ENCODE measurements at places on chromosomes 3 and 15.

GRCh38 chr15:43879386-43880355 lies 52.9 kb downstream of the WDR76 start:
- no peak for DNase-seq

GRCh38 chr3:181724192-181724965 lies 12.7 kb downstream of the SOX2 start:
- no peak for DNase-seq

DNA sequence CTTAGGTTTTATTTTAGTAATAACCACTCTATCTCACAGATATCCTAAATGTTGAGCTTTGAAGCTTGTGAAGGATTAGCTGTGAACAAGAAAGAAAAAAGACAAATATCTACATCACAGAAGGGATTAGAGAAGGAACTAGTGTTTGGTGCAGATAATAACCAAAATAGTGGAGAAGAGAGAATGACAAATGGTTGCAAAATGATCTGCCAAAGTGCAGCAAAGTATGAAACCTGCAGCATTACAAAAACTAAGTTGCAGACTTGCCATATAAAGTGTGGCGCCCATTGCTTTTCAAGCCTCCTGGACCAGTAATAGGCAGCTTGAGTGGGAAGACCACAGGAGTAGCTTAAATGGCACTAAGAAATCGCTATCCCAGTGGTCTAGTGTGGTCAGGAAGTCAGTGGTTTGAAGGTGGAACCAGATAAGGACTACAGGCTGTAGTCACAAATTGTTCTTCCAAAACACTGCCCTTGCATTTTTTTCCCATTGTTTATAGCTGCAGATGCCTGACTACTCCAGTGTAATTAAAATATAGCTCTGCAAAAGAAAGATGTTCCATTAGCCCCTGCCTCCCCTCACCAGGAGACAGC lies 20.7 kb downstream of the TPM1 start:
- DNase-seq = no peak

DNA sequence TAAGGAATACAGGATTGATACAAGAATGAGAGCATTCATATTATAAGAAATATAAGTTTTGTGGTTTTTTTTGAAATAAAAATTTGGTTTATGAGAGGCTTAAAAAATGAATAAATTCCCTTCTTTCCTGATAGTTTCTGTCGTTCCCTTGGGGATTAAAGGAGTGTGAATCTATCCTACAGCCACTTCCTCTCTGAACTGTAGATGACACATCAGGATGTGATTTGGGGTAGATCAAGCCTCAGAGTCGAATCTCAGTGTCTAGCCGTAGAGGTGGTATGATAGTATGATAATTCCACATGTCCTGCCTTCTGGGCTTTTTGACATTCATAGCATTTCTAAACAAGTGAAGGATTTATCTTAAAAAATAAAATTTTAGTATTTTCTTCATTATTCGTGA lies 343.1 kb downstream of the LPP start:
- DNase-seq = no peak

DNA sequence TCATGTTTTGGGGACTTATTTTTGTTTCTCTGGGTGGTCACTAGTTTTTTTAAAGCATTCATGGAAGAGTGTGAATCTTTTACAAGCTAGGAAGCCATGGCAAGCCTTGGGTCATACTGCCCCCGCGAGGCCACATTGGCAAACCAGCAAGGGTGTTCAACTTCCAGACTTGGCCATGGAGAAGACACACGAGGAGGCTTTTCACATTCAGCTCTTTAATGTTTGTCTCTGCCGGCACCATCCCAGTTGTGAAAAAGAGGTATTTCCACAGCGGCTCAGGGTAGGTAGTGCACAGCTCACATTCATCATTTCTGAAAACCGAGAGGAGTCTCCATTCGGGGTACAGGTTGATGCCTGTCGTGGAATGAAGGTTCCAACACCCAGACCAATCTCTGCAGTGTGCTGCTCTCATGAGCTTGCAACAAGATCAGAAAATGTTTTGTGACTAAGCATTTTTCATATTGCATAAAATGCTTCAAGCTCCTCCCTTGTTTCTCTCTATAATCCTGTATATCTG lies 7.7 kb downstream of the CCR5 start:
- peak; percentile 43 for DNase-seq

DNA sequence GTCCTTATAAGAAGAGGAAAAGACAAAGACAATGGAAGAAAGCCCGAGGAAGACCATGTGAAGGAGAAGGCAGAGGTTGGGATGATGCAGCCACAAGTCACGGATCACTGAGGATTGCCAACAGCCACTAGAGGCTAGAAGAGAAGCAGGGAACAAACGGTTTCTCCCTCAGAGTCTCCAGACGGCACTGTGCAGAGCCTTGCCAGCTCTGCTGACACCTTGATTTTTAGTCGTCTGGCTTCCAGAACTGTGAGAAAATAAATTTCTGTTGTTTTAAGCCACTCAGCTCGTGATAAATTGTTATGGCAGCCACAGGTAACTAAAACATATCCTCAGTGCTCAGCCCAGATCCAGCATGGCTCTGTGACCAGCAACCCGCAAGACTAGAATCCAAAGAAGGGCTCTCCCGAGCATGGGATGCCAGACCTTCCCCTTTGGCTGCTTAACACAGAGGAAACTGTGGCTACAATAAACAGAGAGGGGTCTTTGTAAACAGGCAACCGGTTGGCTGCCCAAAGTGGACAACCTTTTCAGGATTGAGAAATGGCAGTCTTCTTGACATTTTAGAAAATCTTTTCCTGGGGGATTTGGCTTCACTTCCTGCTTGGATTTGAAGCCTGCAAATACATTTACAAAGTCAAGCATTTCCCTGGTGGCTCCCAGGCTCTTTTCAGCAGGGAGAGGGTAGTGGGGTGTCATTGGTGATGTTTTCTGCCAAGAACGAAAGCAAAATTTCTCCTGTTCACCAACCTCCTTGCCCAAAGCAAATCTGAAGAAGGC lies 88.7 kb upstream of the ADPGK start:
- no peak for DNase-seq

- no peak for DNase-seq
Measured at GRCh38 chr3:133675631-133676335, 14.0 kb upstream of the TOPBP1 start.

DNA sequence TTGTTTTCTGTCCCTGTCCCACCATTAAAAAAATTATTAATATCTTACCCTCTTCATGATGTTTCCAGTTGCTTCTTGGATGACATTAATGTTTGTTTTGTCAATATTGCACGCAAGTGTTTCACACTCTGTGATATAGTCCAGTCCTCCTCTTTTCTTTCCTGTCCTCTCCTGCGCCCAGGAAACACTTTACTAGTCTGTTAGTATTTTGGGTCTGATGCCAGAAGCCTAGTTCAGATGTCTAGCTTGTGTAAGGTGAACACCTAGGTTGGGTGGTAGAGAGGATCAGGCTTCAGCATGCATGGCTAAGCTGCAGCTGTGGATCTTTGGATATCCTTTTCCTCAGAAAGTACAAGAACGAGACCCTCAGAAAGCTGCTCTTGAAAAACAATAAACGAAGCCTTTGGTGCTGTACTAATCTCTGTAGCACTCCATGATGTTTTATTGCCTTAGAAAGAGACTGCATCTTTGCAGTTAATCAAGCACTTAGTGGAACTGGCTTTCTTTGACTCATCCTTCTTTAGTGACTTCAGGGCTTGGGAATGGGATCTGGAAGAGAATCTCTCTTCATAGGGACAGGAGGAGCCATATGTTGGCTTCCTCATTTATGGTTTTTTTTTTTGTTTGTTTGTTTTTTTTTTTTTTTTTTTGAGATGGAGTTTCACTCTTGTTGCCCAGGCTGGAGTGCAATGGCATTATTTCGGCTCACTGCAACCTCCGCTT lies 253.4 kb downstream of the LPP start:
- no peak for DNase-seq

- no peak for DNase-seq
Measured at GRCh38 chr15:56428821-56429458, 36.0 kb downstream of the MNS1 start.

DNA sequence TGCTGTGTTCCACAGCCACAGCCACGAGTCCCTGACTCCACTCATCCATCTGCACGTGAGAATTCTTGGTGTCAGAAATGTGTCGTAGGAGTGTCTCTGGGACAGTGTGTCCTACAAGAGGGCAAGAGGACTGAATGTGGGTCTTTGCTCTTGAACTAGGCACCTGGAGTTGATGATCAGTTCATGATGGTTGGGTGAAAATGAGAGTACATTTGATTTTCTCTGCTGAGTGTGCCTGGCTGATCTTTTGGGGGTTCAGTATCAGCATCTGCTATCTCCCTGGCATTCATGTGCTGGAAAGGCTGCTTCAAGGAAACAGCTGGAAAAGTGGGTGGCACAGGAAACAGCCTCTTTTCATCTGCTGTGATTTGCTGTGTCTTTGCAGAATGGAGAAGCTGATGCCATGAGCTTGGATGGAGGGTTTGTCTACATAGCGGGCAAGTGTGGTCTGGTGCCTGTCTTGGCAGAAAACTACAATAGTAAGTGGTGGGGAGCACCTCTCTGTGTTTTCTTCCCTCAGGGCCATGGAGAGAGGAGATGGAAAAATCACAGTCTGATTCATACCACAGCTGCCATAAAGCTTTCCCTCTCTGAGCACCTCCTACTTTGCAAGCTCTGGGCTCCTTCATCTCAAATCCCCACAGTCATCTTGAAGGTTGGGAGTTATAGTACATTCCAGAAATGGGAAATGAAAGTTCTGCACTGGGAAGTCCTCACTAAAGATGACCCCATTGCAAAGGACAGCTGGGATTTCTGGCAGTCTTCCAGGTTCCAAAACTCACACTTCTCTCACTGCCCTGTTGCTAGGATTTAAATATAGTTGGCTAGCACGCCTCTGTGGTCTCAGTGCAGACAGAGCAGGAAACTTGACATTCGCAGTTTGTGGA lies 17.8 kb downstream of the TF start:
- no peak for DNase-seq

Measured in stimulated activated CD8-positive, alpha-beta memory T cell treated with anti-CD3 and anti-CD28 coated beads, Interleukin-7, amount 100 ng/mL, for 1 hour (primary cell).